Activated CD8-positive, alpha-beta memory T cell treated with anti-CD3 and anti-CD28 coated beads for 1 hour (primary cell): ENCODE measurements at places on chromosomes 3 and 15.

DNA sequence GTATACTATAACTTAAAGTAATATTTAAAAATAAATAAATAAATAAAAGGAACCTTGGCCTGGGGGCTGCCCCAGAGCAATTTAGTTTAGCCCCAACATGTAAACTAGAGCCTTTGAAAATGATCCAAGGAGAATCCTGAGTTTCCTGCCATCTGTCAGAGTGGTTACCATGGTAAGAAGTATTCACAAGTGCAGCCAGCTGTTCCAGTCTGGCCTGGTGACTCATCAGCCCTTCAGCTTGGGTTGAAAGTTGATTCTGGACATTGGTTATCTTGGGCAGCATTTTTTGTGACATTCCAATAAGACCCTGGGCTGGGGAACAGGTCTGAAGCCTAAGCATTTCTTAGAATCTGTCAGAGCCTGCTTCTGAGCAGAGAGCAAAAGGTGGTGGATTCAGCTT lies 72.7 kb upstream of the LRTM1 start:
- no peak for DNase-seq

DNA sequence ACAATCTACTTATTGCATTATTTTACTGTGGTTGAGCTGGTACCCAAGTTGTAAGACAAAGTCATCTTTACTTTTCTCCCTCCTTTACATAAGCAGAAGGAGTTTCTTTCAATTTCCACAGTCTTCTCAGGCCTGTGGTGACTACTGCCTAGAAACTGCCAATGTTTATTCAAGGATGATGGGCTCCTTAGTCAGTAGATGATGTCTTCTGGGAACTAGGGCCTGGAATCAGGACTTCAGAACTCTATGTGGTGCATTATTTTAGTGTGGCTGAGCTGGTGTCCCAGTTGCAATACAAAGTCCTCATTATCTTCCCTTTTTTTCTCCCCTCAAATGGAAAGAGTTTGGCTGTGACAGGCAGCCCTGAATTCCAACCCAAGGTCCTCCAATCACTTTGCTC lies 1762.5 kb downstream of the SI start:
- DNase-seq, result no peak

DNA sequence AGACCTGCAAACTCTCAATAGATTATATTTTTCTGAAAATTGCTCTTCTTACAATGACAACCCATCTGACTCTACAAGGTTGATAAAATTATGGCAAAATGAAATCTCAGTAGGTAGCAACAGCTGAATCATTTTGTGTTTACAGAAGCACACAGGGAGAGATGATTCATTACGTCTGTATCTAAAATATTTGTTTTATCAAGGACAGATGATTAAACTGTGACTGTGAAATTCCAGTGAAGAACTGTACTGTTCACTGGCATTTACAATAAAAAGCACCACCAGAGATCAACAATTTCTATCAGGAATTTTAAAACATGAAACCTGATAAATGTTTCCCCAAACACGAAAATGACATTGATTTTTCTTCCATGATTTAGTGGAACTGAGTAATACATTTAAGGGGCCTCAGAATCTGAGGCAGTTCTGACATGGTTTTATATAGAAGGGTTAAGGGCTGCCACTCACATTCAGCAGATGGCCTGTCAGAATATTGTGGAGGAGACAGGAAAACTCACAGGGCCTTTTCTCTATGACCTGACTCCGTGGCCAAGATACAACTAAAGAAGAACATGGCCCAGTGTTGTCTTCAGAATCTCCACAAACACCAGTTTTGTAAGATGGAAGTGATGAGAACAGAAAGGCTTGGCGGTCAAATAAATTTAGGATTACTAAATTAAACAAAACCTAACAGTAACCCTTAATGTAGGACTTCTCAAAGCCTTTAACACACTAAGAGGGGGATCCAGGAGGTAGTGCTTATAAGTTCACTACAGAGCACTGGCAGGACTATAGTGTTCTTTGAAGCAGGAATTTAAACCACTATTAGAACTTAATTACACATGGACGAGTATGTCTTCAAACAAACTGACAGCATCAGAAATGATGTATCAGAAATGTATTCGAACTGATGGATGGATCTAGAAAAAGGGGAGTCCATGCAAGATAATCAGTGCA lies 25.9 kb downstream of the RAD18 start:
- no peak for DNase-seq

DNA sequence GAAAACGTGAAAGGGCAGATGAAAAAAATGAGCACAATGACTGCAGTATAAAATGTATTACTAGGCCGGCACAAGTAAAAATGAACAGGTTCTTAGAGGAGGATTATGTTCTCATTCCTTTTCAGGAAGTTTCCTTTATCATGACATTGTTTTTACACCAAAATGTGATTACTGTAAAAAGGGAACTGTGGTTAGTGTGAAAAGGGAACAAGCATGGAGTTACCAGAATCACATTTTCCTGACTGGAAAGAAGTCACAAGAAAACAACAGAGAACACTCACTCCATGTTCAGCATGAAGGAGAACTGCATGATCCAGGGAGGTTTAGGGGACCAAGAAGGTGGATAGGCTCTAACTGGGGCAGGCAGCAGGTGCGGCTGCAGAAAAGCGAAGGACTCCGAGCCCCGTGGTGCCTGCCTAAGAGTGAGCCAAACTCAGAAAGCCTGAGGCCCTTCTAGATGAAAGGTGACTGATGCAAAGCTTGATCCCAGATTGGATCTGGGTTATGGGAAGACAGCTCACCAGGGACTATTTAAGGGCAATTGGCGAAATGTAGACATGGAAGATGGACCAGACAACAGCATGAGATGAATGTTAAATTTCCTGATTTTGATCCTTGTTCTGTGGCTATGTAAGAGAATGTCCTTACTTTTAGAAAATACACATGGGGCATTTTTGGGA lies 77.3 kb downstream of the CCR1 start:
- DNase-seq, result no peak

DNA sequence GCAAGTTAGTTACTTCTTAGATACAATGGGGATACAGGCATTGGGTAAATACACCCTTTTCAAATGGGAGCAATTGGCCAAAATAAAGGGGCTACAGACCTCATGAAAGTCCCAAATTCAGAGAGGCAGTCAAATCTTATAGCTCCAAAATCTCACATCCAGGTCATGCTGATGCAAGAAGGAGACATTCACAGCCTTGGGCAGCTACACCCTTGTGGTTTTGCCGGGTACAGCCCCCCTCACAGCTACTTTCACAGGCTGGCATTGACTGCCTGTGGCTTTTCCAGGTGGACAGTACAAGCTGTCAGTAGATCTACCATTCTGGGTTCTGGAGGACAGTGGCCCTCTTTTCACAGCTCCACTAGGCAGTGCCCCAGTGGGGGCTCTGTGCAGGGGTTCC lies 17.5 kb upstream of the PLSCR1 start:
- DNase-seq, result no peak

GRCh38 chr3:54188176-54188791 lies 65.9 kb downstream of the CACNA2D3 start:
- DNase-seq, result no peak

GRCh38 chr15:67545864-67546263 lies 3.4 kb downstream of the MAP2K5 start:
- no peak for DNase-seq
